Activated naive CD4-positive, alpha-beta T cell treated with anti-CD3 and anti-CD28 coated beads, Interleukin-2, amount 50 U/mL, for 72 hours (primary cell): ENCODE measurements at places on chromosomes 4 and X.

GRCh38 chr4:5203309-5203992 lies 152.2 kb downstream of the STK32B start:
- DNase-seq: no peak

DNA sequence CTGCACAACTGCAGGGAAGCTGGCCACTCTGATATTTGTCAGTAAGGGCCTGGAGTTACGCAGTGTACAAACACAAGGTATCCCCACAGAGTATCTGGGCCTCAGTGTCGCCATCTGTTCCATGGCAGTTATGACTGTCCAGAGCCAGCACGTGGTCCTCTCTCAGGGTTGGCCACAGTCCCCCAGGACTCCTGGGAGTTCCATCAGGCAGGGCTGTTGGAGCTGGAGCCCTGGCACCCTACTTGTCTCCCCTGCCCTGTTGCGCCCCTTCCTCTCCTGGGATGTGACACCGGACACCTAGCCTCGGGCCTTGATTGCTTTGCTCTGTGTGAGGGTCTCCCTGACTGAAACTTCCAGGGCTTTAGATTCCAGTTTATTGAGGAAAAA lies 8.4 kb downstream of the HTRA3 start:
- no peak for DNase-seq

DNA sequence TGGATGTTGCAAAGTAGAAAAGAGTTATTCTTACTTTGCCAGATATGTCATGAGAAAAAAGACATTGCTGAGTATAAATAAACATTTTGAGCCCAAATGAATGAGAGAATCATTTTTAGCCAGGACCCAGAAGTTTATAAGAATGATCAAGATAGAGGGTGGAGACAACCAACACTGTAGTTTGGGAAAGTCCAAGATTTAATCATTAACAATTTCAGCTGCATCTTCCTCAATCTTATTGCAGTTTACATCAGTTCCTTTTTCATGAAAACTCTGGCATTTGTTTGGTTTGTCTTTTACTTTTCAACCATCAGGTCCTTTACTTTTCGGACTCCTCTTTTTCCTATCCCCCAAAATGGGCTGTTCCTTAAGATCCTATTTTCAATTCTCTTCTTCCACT lies 645.9 kb downstream of the ANKRD50 start:
- no peak for DNase-seq

- DNase-seq: no peak
Observed at GRCh38 chr4:5463361-5463760, 245.0 kb downstream of the EVC2 start.

DNA sequence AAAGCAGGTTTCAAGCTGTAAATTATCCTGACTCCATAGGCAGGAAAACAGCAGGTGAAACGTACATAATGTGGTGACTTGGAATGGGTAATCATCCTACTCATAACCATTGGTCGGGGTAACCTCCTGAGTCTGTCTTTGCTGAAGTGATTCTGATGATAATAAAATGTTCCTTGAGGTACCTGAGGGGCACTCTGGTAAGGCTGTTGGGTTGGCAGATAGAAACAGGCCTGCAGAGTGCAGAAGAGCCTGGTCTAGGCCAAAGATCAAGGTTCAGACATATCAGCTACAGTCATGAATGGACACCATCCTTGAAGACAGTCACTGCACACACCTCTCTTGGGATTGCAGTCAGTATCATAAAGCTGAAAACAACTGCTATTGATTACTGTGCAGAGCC lies 174.7 kb upstream of the RPL34 start:
- no peak for DNase-seq

DNA sequence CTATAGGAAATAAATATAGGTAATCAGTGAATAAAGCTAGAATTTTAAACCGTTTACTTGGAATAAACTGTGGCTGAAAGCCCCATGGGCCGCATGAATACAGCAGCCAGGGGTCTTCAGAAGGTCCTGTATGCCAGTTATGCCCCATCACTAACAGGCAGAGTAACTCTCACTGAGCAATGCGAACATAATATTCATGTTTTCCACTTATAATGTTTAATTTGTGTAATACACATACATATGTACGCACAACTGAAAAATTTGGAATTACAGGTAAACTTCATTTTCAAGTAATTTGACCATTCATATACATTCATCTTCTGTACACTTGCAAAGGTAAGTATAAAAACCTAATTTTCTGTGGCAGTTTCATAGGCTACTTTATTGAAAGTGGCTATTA lies 526.2 kb upstream of the ATOH1 start:
- no peak for DNase-seq

DNA sequence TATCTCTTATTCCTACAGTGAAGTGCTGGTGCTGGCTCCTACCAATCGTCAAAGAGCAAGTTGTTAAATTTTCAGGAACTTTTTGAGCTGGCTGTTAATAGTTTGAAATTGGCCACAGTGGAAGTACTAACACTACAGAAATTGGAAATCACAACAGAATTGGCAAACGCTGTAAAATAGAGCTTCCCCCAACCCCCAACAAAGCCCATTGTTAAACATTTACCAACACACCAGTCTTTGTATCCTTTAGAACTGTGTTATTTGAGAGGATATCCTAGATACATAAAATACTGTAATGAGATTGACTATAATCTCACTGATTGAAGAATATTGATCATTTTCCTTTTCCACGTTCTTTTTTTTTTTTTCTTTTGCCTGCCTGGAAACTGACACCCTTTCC lies 37.4 kb downstream of the FAM241A start:
- no peak for DNase-seq

DNA sequence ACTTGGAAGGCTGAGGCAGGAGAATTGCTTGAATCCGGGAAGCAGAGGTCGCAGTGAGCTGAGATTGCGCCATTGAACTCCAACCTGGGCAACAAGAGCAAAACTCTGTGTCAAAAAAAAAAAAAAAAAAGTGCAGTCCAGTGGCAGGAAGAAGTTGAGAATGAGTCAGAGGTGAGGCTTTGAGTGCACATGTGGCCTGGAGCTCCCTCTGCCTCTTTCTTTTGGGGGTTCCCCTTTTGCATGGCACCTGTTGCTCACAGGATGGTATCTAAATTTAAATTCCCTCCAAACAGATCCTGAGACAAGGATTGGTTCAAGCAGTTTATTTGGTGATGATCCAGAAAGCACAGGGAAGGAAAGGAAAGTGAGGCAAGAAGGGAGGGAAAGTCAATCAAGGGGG lies 151.4 kb upstream of the STX18 start:
- no peak for DNase-seq

DNA sequence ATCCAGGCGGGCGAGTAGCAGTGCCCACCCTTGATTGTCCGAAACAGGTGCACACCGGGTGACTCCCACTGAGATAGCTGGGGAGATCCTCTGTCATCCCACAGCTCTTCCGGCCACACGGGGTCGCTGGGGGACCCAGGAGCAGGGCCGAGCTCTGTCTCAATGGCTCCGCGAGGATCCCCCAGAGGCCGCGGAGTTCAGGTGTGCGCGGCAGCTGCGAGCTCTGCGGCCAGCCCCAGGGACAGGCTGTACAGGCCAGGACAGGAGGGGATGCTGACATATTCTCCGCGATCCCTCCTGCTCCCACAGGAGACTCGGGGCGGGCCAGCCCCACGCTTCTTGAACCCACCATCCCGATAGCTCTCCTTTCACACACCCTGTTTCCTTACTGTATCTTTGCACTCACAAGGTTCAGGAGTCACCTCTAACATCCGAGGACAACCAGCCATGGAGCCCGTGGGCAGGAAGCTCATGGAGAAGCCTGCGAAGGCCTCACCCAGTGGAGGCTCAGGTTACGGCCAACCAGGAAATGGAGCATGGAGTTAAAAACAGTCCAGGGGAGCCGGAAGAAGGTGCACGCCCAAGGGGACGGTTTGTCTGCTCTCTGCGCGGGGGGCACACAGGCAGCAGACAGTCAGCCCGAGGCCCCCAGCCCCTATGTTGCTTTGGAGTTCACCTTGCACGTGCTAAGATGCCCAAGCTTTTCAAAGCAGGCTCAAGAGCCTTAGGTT lies 77.9 kb upstream of the AMELX start:
- DNase-seq: no peak

- DNase-seq: peak; percentile 75
Observed at GRCh38 chrX:17736856-17737709, at the start of gene SCML1. Gene SCML1 (plus strand): TSS chrX:17737493. CDS start chrX:17744187, 6,694 bp downstream.

- no peak for DNase-seq
Observed at GRCh38 chr4:34619531-34620162, 1624.7 kb downstream of the ARAP2 start.

DNA sequence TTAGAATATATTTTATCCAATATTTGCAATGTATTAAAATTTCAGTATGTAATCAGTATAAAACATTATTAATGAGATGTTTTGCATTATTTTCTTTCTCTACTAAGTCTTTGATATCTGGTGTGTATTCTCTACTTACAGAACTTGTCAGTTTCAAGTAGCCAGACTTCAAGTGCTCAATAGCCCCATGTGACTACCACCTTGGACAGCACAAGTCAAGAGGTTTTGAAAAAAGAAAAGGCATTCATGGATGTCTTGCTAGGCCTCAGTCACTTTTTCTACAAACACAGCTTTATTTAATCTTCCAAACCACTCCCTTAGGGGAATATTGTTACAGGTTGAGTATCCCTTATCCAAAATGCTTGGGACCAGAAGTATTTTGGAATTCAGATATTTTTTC lies 189.4 kb downstream of the QDPR start:
- DNase-seq: no peak

DNA sequence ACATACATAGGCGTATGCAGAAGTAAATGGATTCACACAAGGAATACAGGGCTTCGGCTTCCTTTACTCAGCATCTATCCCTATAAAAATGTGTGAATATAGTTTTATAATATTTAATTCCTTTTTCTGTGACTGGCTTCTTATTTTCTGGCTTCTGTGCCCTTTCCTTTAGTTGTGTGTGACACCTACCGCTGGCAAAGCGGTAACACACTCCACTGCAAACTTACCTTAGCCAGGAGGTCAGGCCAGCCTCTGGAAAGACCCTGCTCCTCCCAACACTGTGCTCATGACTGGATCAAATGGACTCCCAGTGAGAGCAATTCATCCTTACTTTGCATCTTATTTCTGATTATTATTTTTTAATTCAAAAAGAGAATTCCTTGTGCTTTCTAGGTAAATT lies 244.2 kb downstream of the ANK2 start:
- DNase-seq: no peak

- no peak for DNase-seq
Observed at GRCh38 chrX:23908219-23909004, 606 bp downstream of the CXorf58 start.

- DNase-seq: peak; percentile 56
Observed at GRCh38 chrX:79259073-79259689, 108.0 kb downstream of the ITM2A start.

- DNase-seq: no peak
Observed at GRCh38 chrX:21176921-21177571, 197.2 kb upstream of the CNKSR2 start.

DNA sequence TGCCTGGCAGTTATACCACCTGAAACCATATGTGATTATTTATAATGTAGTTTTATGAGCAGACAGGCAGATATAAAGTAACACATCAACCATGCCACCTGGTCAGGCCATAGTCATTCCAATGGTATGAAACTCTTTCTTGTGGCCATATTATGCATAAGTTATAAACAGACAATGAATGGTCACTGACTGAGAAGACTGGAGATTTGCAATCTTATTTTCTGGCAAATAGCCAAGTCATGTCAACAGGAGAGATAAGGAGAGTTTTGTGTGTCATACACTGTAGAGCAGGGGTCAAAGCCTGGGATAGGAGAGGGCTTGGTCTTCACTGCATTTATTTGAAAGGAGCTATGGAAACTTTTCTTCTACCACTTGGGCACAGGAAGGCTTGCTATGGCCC lies 29.5 kb downstream of the SORBS2 start:
- no peak for DNase-seq

DNA sequence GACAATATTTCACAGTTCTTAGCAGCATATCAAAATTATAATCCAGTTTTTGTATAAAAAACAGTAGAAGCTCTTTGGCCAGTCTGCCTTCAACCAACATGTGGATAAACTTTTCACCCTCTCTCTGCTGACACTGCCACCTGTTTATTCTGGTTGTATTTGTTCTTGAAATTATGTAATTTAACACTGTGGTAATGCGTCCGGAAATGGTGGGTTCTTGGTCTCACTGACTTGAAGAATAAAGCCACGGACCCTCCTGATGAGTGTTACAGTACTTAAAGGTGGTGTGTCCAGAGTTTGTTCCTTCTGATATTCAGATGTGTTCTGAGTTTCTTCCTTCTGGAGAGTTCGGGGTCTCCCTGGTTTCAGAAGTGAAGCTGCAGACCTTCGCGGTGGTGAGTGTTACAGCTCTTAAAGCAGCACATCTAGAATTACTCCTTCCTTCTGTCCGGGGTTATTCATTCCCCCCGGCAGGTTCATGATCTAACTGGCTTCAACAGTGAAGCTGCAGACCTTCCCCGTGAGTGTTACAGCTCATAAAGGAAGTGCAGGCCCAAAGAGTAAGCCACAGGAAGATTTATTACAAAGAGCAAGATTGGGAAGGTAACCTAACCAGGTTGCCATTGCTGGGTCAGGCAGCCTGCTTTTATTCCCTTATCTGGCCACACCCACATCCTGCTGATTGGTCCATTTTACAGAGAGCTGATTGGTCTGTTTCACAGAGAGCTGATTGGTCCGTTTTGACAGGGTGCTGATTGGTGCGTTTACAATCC lies 15.7 kb downstream of the FAM184B start:
- no peak for DNase-seq
